ENCODE measurements at places on chromosomes 6 and 20. TPM values are rescaled to one million over a fixed set of nuclear protein-coding genes. Genes with fewer than 3 reads are reported as not detected.

- no peak for DNase-seq
Measured at GRCh38 chr6:170378502-170378901, 71.9 kb downstream of the FAM120B start.

DNA sequence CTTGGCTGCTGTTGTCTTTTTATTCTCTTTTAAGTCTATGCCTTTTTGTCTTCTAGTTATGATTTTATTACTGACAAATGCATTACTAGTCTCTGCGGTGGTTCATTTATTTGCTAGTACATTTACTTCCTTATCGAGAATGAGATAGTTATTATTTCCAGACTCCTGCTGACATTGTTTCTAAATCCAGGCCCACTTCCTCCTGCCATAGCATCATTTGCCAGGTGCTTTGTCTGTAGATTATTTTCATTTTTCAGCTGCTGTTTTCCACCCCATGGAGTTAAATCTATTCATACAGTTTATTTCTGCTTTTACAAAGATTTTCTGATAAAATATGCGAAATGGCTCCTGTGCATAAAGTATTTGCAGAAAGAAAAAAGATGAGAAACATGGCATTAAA, 459.7 kb downstream of the MMUT start:
- no peak for DNase-seq

- no peak for DNase-seq
Measured at GRCh38 chr6:80077067-80077466, 29.4 kb upstream of the BCKDHB start.

GRCh38 chr6:18264219-18264922, at the start of gene DEK:
Gene DEK (minus strand): TSS chr6:18264530. CDS start chr6:18263987, 543 bp downstream.
- peak; percentile 26 for DNase-seq

DNA sequence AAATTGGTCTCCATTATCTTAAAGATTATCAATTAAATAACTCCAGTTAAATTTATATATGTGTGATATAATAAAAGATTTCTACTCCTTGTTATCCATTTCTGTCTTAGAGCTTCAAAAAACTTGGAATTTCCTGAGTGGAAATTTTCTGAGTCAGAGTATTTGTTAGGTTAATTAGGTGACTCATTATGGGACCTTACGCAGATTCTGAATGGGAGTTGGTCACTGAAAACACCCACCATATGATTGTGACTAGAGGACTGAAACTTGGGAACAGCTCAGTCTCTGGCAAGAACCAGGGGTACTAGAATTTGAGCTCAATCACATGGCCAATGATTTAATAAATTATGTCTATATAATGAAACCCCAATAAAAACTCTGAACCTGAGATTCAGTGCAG, 125.4 kb upstream of the HMGCLL1 start:
- DNase-seq = peak; percentile 43

GRCh38 chr20:43992885-43993284, 78.2 kb downstream of the TOX2 start:
- DNase-seq = no peak

- DNase-seq = no peak
Measured at GRCh38 chr6:167093406-167093921, 29.4 kb upstream of the CCR6 start.

- DNase-seq = no peak
Measured at GRCh38 chr20:45843506-45843905, 9.9 kb downstream of the SNX21 start.

- no peak for DNase-seq
Measured at GRCh38 chr6:157893238-157893637, 70.2 kb downstream of the SNX9 start.

- DNase-seq = no peak
Measured at GRCh38 chr6:150196942-150197745, 54.3 kb downstream of the PPP1R14C start.

- DNase-seq = no peak
Measured at GRCh38 chr6:31186052-31186734, 15.7 kb upstream of the POU5F1 start.

TULP4 gene
- total RNA-seq = 77.1 TPM

SRMS gene
- not detected for total RNA-seq

EDN1 gene
- 496 TPM for total RNA-seq

MAFB gene
- total RNA-seq = 0.85 TPM

ECT2L gene
- not detected for total RNA-seq

PRSS16 gene
- not detected for total RNA-seq

RIPOR2 gene
- total RNA-seq = not detected

Data from pulmonary artery endothelial cell (primary cell).